ENCODE measurements at places on chromosomes 1 and 21. TPM values are rescaled to one million over a fixed set of nuclear protein-coding genes. Genes with fewer than 3 reads are reported as not detected.

DNA sequence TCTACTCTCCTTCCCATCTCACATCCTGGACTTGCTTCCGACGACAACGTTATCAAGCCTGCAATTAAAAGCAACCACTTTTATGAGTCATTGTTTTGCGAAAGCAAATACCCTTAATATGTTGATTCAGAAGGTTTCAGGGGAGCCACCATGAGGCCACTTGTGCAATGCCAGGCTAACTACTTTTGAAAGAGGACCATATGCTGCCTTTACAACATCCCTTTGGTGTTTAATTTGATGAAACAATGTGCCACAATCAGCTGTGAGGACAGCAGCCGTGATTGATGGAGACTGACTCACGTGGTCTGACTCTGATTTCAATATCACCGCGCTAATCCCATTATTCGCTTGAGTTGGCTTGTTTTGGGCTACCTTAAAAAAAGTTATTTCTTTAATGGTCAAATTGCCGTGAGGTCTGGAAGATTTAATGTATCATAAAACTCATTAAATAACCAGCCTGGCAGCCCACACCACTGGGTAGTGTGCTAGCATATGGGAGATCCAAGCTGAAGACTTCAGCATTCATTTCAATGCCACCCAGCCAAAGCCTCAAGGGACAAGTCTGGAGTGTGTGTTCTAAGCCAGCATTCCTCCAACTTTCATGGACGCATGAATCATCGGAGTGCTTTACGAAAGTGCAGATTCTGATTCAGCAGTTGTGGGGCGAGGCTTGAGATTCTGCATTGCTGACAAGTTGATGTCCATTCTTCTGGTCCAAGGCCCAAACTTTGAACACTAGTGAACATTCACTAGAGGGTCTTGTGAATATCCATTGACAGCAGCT lies 73.3 kb upstream of the PAXBP1 start:
- peaks cover 12% of the 10 kb centered on the region for H3K27me3 ChIP-seq
- no peaks in the 10 kb centered on the region for H3K36me3 ChIP-seq
- H3K4me1 ChIP-seq = no peaks in the 10 kb centered on the region
- no peak overlapping the region for H3K4me3 ChIP-seq

DNA sequence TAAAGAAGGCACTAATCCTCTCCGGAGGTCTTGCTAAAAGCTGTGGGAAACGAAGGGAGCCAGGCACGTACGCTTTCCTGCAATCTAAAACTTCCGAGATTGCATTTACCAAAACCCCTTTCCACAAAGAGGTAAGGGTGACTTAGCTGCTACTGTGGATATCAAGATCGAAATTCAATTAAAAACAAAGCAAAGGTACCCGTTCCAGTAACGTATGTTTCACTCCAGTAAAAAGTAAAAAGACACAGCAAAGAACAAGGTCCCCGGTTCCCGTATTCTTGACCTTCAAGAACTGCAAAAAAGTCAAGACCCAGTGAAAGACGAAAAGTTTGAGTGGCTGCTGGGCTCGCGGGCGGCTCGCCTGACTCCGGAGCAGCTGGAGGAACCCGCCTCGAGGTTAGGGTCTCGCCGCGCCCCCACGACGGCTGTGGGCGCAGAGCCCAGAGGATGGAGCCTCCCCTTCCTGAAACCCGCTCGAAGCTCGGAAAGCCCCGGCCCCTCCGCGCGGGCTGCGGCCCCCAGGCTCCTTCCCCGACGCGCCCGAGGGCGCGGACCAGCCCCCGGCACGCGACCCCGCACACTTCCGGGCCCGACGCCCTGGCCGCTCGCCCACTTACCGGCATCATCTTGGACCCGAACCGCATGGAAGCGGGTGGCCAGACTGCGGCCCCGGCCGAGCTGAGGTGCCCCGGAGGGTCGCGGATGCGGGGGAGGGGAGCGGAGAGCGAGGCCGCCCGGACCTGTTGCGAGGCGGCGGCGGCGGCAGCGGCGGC lies 524 bp downstream of the TP53BP2 start:
- H3K27ac ChIP-seq = peak overlapping the region; percentile 87
- H3K27me3 ChIP-seq = no peaks in the 10 kb centered on the region
- peaks cover 19% of the 10 kb centered on the region for H3K4me1 ChIP-seq
- H3K36me3 ChIP-seq = no peaks in the 10 kb centered on the region
- peak; percentile 61 for DNase-seq

DNA sequence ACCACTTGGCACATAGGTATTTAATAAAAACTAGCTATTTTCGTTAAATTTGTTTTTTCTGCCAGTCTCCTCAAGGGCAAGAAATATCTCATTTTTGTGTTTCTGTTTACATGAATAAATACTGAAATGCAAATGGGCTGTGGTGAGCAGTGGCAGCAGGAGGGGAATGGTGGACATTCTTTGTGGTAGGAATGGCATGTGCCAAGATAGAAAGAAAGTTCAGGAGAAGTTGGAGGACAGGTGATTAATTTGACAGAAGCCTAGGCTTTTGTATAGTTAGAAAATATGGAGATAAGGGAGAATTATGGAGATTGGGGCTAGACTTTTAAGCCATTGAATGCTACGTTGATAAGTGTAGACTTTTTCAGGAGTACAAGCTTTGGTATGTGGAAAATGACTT lies 8.6 kb downstream of the RAP1A start:
- H3K27me3 ChIP-seq = no peaks in the 10 kb centered on the region
- no peak for DNase-seq
- no peaks in the 10 kb centered on the region for H3K36me3 ChIP-seq
- no peak overlapping the region for H3K4me3 ChIP-seq
- peaks cover 86% of the 10 kb centered on the region for H3K4me1 ChIP-seq
- H3K27ac ChIP-seq = peak overlapping the region; percentile 51

GRCh38 chr21:38438462-38438893 lies 59.8 kb downstream of the ERG start:
- H3K36me3 ChIP-seq = no peaks in the 10 kb centered on the region
- H3K4me3 ChIP-seq = no peak overlapping the region

DNA sequence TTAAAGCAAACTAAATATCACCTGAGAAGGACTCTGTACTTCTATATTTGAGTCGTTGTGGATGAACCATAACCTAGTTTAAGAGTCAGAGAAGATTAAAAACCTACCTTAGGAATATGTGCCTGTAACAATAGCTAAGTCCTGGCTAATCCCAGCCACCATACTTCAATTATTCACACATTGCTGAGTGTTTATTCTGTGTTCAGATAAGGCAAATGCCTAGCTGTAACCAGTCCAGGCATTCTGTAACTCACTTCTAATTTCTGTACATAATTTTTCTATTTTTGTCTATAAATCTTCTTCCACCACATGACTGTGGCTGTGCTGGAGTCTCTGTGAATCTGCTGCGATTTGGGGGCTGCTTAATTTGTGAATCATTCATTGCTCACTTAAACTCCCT lies 441.9 kb upstream of the ADAMTS5 start:
- no peak overlapping the region for H3K27ac ChIP-seq
- H3K4me3 ChIP-seq = no peak overlapping the region
- DNase-seq = no peak
- no peaks in the 10 kb centered on the region for H3K36me3 ChIP-seq
- no peaks in the 10 kb centered on the region for H3K4me1 ChIP-seq
- H3K27me3 ChIP-seq = no peaks in the 10 kb centered on the region

GRCh38 chr1:208542309-208542708 lies 298.1 kb upstream of the PLXNA2 start:
- no peaks in the 10 kb centered on the region for H3K4me1 ChIP-seq
- no peaks in the 10 kb centered on the region for H3K27me3 ChIP-seq
- no peaks in the 10 kb centered on the region for H3K36me3 ChIP-seq
- no peak overlapping the region for H3K4me3 ChIP-seq

DNA sequence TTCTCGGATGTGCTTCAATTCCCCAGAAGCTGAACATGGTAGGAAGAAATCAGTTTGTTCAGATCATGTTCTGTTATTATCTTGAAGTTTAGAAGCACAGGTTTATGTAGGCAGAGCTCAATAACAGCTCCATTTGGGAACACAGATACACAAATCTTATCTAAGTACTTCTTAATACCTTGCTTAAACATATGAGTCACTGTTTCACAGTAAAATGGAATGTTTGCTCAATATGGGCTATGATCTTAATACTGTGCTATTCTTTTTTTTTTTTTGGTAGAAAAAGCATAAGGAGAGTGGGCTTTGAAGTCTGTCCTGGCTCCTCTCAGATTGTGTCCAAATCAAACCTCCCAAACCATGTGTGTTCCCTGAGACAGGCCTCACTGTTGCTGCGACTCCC lies 13.4 kb downstream of the PROK1 start:
- no peaks in the 10 kb centered on the region for H3K4me1 ChIP-seq
- no peak overlapping the region for H3K27ac ChIP-seq
- H3K4me3 ChIP-seq = no peak overlapping the region
- DNase-seq = no peak
- H3K27me3 ChIP-seq = no peaks in the 10 kb centered on the region
- H3K36me3 ChIP-seq = no peaks in the 10 kb centered on the region

GRCh38 chr1:244173769-244174168 lies 122.7 kb downstream of the ZBTB18 start:
- H3K36me3 ChIP-seq = no peaks in the 10 kb centered on the region
- H3K27me3 ChIP-seq = no peaks in the 10 kb centered on the region
- H3K4me1 ChIP-seq = no peaks in the 10 kb centered on the region
- no peak overlapping the region for H3K4me3 ChIP-seq
- no peak overlapping the region for H3K27ac ChIP-seq

The POU2F1 gene
- total RNA-seq = 27.7 TPM

The DYNLT5 gene
- not detected for total RNA-seq

The SPRR2A gene
- not detected for total RNA-seq

The COL9A2 gene
- total RNA-seq = 3.5 TPM

The ARTN gene
- 0.43 TPM for total RNA-seq

The CELA2A gene
- 1.3 TPM for total RNA-seq

Data from T-cell (primary cell).